ENCODE measurements at places on chromosomes 16 and 17. TPM values are rescaled to one million over a fixed set of nuclear protein-coding genes. Genes with fewer than 3 reads are reported as not detected.

FN3KRP gene
- 69.8 TPM for total RNA-seq

WSCD1 gene
- 3.3 TPM for total RNA-seq

ZSCAN10 gene
- not detected for total RNA-seq

OR2C1 gene
- not detected for total RNA-seq

DPEP3 gene
- not detected for total RNA-seq

HSD17B1 gene
- total RNA-seq, result 1.5 TPM

FBXO39 gene
- not detected for total RNA-seq

PRR29 gene
- total RNA-seq, result 0.50 TPM

PRR11 gene
- 55.7 TPM for total RNA-seq

SLC25A10 gene
- 26.6 TPM for total RNA-seq

CCL14 gene
- not detected for total RNA-seq

CLEC18B gene
- 0.03 TPM for total RNA-seq

PTX4 gene
- total RNA-seq, result 0.03 TPM

UTS2R gene
- total RNA-seq, result not detected

CDYL2 gene
- total RNA-seq, result 0.34 TPM

POLR2C gene
- total RNA-seq, result 106 TPM

KRTAP2-3 gene
- not detected for total RNA-seq

TCAP gene
- 0.80 TPM for total RNA-seq

TMEM208 gene
- total RNA-seq, result 86.6 TPM

RHBDL3 gene
- 4.5 TPM for total RNA-seq

All from A549 treated with AZD2906 at 1 μM for 4 hours (cell line).